ENCODE measurements at places on chromosomes 11 and 22. TPM values are rescaled to one million over a fixed set of nuclear protein-coding genes. Genes with fewer than 3 reads are reported as not detected.

DNA sequence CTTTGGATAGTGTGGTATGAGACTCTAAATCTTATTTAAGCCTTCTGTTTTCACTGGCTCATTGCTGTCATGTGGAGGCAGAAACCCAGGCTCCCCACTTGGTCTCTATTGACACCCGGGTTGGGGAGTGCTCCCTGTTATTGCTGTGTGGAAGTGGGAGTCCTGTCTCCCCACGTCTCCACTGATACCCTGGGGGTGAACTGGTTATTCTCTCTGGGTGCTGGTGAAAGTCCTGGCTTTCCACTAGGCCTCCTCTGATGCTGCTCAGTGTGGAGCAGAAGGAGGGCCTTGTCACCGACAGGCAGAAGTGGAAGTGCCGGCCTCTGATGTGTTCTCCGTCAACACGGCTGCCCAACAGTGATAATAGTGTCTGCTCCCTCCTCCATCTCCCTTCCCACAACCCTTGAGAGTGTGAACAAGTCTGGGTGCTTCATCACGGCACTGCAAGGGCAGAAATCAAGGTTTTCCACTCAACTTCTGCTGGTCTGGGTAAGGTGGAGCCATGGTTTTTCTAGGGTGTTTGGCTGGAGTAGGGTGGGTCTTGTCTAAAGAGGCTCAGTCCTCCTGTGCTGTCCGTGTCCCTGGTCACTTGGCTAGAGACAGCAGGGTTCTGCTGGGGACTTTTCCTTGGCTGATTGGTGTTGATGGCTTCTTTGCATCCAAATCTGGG is 240.7 kb upstream of the B3GAT1 start:
- peaks cover 35% of the 10 kb centered on the region for H3K27me3 ChIP-seq
- H3K36me3 ChIP-seq = no peaks in the 10 kb centered on the region

GRCh38 chr11:45149483-45150056 is 3.1 kb downstream of the PRDM11 start:
- H3K4me3 ChIP-seq = peak overlapping the region; percentile 97
- H3K27ac ChIP-seq = peak overlapping the region; percentile 95
- H3K4me1 ChIP-seq = peaks cover 37% of the 10 kb centered on the region
- peak; percentile 29 for DNase-seq
- peaks cover 10% of the 10 kb centered on the region for H3K36me3 ChIP-seq
- H3K27me3 ChIP-seq = peaks cover 11% of the 10 kb centered on the region

DNA sequence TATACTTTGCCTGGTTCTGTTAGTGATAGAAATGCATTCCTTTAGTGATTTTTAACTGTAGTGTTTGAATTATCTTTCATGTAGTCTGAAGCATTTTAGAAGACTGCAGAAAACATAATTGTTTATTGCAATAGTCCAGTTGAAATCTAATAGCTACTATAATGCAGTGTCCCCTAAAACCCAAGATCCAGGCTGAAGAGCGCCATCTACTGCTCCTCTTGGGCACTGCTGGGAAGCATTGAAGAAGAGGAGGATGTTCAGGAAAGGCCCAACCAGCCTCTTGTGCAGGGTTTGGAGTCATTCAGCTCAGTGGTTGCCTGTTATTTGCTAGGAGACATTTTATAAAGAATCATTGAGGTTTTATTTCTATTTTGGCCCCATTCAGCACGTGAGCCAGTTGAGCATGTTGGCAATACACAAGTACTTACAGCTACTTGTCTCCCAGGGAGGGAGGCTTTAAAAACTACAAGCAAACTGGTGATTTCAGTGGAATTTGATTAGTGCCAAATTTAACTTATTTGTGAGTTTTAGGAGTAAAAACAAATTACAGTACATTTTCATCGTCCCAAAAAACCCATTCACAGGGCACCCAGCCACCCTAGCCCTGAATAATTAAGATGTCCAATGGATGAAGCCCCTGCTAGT is 74.9 kb upstream of the HORMAD2 start:
- DNase-seq = no peak
- H3K27me3 ChIP-seq = no peaks in the 10 kb centered on the region
- H3K27ac ChIP-seq = peak overlapping the region; percentile 3

DNA sequence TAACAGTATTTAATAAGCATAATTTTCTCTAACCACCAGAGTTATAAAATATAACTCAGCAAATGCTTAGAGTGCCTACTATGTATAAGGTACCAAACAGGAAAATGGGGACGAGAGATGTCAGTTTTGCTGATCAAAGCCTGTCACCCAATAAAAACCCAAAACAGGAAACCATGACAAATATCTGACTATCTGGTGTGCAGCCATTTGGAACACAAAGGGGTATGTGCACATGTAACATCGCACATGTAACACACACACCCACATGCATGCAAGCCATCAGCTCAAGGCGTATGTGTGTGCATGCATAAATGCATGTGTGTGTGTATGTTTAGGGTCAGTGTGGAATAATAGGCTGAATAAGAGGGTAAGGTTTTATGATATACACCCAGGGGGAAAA is 64.2 kb downstream of the PRR5L start:
- peak overlapping the region; percentile 29 for H3K4me3 ChIP-seq
- H3K36me3 ChIP-seq = no peaks in the 10 kb centered on the region
- DNase-seq = no peak
- peak overlapping the region; percentile 59 for H3K27ac ChIP-seq
- H3K27me3 ChIP-seq = peaks cover 10% of the 10 kb centered on the region

DNA sequence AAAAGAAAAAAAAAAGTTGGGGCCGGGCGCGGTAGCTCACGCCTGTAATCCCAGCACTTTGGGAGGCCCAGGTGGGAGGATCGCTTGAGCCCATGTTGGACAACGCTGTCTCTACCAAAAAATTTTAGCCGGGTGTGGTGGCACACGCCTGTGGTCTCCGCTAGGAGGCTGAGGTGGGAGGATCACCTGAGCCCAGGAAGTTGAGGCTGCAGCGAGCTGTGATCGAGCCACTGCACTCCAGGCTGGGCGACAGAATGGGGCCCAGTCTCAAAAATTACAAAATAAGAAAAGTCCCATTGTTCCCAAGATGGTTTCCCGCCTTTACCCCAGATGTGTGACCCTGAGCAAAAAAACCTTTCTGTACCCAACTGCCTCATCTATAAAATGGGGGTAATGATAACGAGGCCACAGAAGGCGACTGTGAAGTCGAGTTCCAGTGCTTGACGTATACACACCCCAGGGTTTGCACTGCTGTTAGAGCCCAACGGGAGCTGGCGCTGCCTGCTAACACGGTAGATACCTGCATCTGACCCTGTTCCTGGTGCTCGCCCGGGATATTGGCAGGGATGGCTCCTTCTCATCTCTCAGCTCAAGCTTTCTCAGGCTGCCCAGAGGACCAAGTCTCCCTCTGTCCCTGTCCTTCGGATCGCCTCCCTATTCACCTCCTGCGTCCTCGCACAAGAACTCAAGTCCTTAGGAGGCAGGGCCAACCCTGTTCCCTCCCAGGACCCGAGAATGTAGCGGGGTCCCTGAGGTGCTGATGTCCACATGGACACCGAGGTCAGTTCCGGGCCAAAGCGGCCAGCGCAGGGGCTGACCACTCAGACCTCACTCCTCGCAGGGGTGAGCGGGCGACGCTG is 1.1 kb upstream of the RPLP2 start:
- H3K4me1 ChIP-seq = peaks cover 10% of the 10 kb centered on the region
- H3K4me3 ChIP-seq = peak overlapping the region; percentile 95
- H3K27ac ChIP-seq = peak overlapping the region; percentile 98
- H3K27me3 ChIP-seq = no peaks in the 10 kb centered on the region

- no peaks in the 10 kb centered on the region for H3K4me1 ChIP-seq
- H3K36me3 ChIP-seq = no peaks in the 10 kb centered on the region
- no peak for DNase-seq
- no peak overlapping the region for H3K4me3 ChIP-seq
- H3K27me3 ChIP-seq = no peaks in the 10 kb centered on the region
Measured at GRCh38 chr11:26730414-26731083, 8.7 kb upstream of the SLC5A12 start.

DNA sequence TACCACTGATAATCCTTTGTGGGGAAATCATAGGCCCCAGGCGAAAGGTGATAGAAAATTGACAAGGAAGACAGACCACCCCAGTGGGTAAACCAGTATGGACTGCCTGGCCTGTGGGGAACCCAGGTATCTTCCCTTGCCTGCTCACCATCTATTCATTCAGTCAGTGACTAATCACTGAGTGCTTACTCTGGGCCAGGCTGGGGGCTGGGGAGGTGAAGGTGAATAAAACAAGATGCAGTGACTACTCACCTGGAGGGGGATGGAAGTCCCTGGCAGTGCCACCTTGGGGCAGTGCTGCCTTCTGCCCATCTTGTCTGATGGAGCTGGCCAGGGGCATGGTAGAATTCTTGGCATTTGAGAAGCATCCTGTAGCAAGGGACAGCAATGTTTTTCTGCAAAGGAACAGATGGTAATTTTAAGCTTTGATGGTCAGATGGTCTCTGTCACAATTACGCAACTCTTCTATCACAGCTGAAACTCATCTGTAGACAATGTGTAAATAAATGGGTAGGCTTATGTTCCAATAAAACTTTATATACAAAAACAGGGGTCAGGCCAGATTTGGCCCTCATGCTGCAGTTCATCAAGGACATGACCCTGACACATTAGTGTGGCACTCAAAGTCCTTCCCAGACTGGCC is 4.6 kb downstream of the ISX start:
- no peak overlapping the region for H3K27ac ChIP-seq
- H3K4me3 ChIP-seq = no peak overlapping the region
- no peak for DNase-seq
- peaks cover 5% of the 10 kb centered on the region for H3K4me1 ChIP-seq
- H3K36me3 ChIP-seq = no peaks in the 10 kb centered on the region

GRCh38 chr11:85845124-85845631 is 10.0 kb upstream of the CCDC83 start:
- DNase-seq = no peak
- H3K27ac ChIP-seq = no peak overlapping the region

GRCh38 chr11:8018484-8019313 is 31.6 kb downstream of the EIF3F start:
- H3K4me3 ChIP-seq = peak overlapping the region; percentile 87
- peaks cover 5% of the 10 kb centered on the region for H3K36me3 ChIP-seq
- H3K4me1 ChIP-seq = peaks cover 17% of the 10 kb centered on the region
- peak overlapping the region; percentile 61 for H3K27ac ChIP-seq
- H3K27me3 ChIP-seq = peaks cover 72% of the 10 kb centered on the region
- DNase-seq = peak; percentile 76

DNA sequence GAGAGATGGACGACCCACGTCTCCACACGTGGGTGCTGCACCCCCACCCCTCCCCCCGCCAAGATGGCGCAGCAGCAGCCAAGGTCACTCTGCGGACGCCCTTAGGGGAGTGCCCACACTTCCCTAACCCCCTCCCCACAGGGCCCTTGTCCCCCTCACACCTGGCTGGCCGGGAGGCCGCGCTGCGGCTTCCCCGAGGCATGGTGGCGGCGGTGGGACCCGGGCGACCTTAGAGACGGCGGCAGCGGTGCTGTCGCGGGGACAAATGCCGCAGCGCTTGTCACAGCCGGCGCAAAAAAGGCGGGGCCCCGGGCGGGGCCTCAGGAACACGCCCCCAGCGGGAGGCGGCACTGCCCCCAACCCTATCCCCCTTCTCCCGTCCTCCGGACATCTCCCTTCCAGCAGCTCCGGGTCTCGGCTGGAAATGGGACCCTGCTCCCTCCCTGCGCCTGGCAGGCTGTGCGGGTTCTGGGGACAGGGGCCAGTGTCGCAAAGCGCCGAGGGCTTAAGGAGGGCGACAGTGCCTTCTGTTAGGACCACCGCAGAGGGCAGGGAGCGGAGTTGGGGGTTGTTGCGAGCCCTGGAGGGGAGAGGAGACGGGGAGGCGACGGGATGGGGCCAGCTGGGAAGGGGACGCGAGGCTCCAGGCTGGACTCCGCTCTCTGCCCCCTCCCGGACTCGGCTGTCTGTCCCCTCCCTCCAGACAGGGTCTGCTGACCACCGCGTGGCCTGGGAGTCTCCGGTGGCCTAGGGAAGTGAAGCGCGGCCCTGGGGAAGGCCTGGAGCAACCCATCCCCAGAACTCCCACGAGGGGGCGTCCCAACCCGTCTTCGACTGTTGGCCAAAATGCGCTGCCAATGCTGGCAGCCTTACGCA is at the start of gene CHCHD10:
CHCHD10 (minus strand) TSS at position 300 of the 876 bp plus-strand sequence; CDS start at position 202, 98 bp downstream.
- peak within 1 kb of the TSS; percentile 88 for H3K4me3 ChIP-seq
- no peaks in the 10 kb centered on the region for H3K27me3 ChIP-seq
- no peaks in the 10 kb centered on the region for H3K36me3 ChIP-seq
- H3K27ac ChIP-seq = peak within 1 kb of the TSS; percentile 61

DNA sequence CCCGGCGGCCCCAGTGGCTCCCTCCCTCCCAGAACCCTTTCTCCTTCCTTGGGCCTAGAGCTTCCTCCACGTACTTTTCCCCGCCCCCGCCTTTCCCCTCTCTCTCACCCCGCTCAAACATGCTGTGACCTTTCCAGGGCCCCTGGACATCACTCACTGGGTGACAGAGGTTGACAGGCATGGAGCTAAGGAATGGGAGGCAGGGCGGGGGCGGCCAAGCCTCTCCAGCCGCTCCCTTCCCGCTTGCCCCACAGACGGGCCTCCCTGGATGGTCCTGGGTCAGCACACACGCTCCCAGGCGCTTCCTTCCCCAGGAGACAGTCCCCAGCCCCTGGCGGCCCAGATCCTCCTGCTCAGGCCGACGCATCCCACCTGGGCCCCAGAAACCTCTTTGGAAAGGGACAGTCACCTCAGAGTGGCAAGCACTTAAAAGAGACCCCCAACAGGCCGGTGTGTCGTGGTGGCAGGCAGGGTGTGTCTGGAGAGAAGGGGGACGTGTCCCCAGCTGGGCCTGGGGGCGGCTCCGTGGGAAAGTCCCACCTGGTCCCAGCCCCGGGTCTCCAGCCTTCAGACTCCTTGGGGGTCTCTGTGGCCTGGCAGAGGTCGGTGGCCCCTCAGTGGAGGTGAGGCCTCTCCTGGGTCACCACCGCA is 8.8 kb downstream of the H19 start:
- H3K4me3 ChIP-seq = no peak overlapping the region
- peak; percentile 27 for DNase-seq
- no peaks in the 10 kb centered on the region for H3K36me3 ChIP-seq
- H3K27ac ChIP-seq = no peak overlapping the region
- no peaks in the 10 kb centered on the region for H3K4me1 ChIP-seq

DNA sequence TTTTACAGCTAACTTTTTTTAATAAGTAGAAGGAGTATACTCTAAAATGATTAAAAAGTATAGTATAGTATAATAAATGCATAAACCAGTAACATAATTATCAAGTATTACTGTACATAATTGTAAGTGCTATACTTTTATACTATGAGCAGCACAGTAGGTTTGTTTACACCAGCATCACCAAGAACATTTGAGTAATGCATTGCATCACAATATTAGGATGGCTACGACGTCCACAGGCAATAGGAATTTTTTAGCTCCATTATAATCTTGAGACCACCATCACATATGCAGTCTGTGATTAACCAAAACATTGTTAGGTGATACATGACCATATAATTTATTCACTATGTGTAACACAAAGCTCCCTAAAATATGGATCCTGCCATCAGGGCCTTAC is 20.4 kb downstream of the RNF141 start:
- H3K4me1 ChIP-seq = no peaks in the 10 kb centered on the region
- no peak for DNase-seq
- H3K4me3 ChIP-seq = no peak overlapping the region
- H3K27ac ChIP-seq = no peak overlapping the region

Gene TP53AIP1
- total RNA-seq = 0.24 TPM

Gene BTG4
- not detected for total RNA-seq

Gene MS4A6E
- not detected for total RNA-seq

Gene IRAG1
- total RNA-seq = 1.5 TPM
